ENCODE measurements at places on chromosomes 11 and 22. TPM values are rescaled to one million over a fixed set of nuclear protein-coding genes. Genes with fewer than 3 reads are reported as not detected.

- no peaks in the 10 kb centered on the region for H3K27me3 ChIP-seq
- H3K27ac ChIP-seq, result no peak within 1 kb of the TSS
- DNase-seq, result peak; percentile 88
- peak within 1 kb of the TSS; percentile 69 for H3K4me3 ChIP-seq
- no peaks in the 10 kb centered on the region for H3K36me3 ChIP-seq
- H3K4me1 ChIP-seq, result peaks cover 21% of the 10 kb centered on the region
Measured at GRCh38 chr11:64358907-64359711, at the start of gene RPS6KA4. Gene RPS6KA4 (plus strand): TSS chr11:64359162. CDS start chr11:64359236, 74 bp downstream.

GRCh38 chr11:10898003-10898762 lies 40.3 kb upstream of the ZBED5 start:
- no peaks in the 10 kb centered on the region for H3K36me3 ChIP-seq
- no peak overlapping the region for H3K27ac ChIP-seq
- no peak overlapping the region for H3K4me3 ChIP-seq
- H3K27me3 ChIP-seq, result no peaks in the 10 kb centered on the region
- no peaks in the 10 kb centered on the region for H3K4me1 ChIP-seq

The METTL15 gene
- 27.9 TPM for total RNA-seq

The FAM180B gene
- total RNA-seq, result not detected

DNA sequence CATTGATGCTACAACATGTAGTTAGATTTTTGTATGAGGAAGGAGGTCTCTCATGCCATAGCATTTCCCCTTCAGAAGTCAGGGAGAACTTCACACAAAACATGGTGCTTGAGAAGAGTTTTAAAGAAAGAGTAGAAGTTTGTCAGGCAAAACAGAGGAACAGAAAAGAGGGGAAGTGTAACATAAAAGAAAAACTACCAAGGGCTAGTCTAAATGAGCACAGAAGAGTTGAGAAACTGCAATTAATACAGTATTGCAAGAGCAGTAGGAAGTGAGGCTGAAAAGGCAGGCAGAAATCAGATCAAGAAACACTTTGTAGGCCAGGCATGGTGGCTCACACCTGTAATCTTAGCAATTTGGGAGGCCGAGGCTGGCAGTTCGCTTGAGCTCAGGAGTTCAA lies 61.0 kb downstream of the FAM168A start:
- no peak overlapping the region for H3K4me3 ChIP-seq
- no peaks in the 10 kb centered on the region for H3K36me3 ChIP-seq
- DNase-seq, result no peak
- no peaks in the 10 kb centered on the region for H3K27me3 ChIP-seq
- peak overlapping the region; percentile 41 for H3K27ac ChIP-seq

GRCh38 chr11:132864811-132865576 lies 667.3 kb downstream of the OPCML start:
- no peaks in the 10 kb centered on the region for H3K36me3 ChIP-seq
- peaks cover 14% of the 10 kb centered on the region for H3K4me1 ChIP-seq
- peak; percentile 68 for DNase-seq
- H3K27me3 ChIP-seq, result no peaks in the 10 kb centered on the region
- H3K4me3 ChIP-seq, result no peak overlapping the region
- H3K27ac ChIP-seq, result no peak overlapping the region

DNA sequence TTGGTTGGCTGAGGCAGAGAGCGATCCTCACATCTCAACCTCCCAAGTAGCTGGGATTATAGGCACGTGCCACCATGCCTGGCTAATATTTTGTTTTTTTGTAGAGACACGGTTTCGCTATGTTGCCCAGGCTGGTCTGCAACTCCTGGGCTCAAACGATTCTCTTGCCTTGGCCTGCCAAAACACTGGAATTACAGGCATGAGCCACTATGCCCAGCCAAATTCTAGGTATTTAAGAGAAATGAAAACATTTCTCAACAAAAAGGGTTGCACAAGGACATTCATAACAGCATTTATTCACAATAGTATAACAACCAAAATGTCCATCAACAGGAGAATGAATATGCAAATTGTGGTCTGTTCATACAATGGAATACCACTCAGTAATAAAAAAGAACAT lies 31.7 kb upstream of the RBX1 start:
- H3K4me1 ChIP-seq, result no peaks in the 10 kb centered on the region
- no peak overlapping the region for H3K4me3 ChIP-seq
- H3K27me3 ChIP-seq, result no peaks in the 10 kb centered on the region

DNA sequence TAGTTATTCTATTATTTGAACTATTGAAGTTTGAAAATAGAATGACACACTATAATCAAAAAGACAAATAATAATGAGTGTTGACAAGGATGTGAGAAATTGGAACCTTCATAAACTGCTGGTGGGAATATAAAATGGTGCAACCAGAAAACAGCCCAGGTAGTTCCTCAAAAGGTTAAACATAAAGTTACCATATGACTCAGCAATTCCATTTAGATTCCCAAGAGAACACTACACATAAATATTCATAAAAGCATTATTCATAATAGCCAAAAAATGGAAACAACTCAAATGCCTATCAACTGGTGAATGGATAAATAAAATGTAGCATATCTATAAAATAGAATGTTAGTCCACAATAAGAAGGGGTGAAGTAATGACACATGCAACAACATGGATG lies 21.7 kb downstream of the CCDC73 start:
- no peak for DNase-seq
- no peaks in the 10 kb centered on the region for H3K27me3 ChIP-seq
- no peak overlapping the region for H3K27ac ChIP-seq
- no peak overlapping the region for H3K4me3 ChIP-seq
- H3K36me3 ChIP-seq, result no peaks in the 10 kb centered on the region

DNA sequence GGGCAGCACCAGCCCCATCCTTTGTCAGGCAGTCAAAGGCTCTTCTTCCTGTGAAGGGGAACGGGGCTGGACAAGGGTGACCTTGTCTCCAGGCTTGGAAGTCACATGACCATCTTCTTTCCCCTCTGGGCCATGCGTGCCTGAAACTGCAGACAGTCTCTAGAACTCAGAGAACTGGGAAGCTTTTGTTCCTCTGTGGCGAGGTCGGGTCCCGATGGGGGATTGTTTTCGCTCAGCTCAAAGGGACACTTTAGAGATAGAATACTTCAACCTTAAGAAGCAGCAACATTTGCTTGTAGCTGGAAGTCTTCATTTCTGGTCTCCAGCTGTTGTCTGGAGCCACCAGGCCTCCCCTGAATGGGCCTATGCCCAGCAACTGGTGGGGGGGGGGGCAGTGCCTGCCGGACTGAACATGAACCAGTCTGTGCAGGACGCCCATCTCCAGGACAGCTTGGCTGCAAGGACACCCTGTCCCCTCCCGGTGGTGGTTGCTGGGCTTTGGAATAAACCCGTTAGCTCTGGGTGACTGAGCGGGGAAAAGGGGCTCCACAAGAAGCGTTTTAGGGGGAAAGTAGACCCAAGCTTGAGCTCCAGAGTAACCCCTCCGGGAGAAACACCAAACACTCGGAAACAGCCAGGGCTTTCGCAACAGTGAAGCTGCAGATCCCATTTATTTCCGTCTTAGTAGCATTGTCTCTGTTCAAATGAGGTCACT lies 55.7 kb upstream of the EMID1 start:
- no peaks in the 10 kb centered on the region for H3K36me3 ChIP-seq
- H3K27me3 ChIP-seq, result peaks cover 4% of the 10 kb centered on the region
- DNase-seq, result peak; percentile 52
- peaks cover 63% of the 10 kb centered on the region for H3K4me1 ChIP-seq
- H3K4me3 ChIP-seq, result no peak overlapping the region

- no peak overlapping the region for H3K4me3 ChIP-seq
- H3K4me1 ChIP-seq, result peaks cover 52% of the 10 kb centered on the region
- H3K36me3 ChIP-seq, result no peaks in the 10 kb centered on the region
- H3K27ac ChIP-seq, result no peak overlapping the region
- DNase-seq, result no peak
- H3K27me3 ChIP-seq, result no peaks in the 10 kb centered on the region
Measured at GRCh38 chr11:126588630-126589491, 233.4 kb downstream of the ST3GAL4 start.

The NEFH gene
- total RNA-seq, result 0.31 TPM

The SCGB1A1 gene
- total RNA-seq, result not detected

The MS4A3 gene
- total RNA-seq, result not detected

DNA sequence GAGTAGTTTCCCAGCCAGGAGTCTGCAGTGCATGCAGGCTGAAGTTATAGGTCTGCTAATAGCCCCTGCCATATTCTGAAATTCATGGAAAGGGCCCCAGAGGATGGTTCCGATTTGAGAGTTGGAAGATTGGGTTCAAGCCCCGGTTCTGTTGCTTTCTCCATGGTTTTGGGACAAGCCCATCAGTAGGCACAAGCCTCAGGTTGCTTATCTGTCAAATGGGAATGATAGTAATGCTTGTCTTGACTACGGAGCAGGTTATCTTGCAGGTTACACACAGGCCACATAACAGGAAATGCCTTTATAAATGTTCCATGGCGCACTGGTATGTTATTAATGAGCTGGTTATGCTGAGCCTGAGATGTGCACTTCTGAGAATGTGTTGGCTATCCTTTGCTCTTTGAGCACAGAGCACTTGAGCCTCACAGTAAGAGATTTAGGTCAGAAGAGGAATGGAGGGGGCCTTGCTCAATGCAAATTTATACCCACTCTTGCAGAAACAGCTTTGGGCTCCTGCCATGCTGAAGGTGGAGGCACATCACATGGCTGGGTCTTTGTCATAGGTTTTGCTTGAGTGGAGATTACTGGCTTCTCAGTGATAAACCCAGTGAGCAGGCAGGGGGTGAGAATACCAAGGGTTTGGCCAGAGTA lies 47.1 kb downstream of the ZNRF3 start:
- no peaks in the 10 kb centered on the region for H3K36me3 ChIP-seq
- H3K27ac ChIP-seq, result no peak overlapping the region
- DNase-seq, result peak; percentile 30
- no peak overlapping the region for H3K4me3 ChIP-seq
- peaks cover 56% of the 10 kb centered on the region for H3K4me1 ChIP-seq

The TMPRSS4 gene
- total RNA-seq, result not detected

GRCh38 chr22:46491946-46492345 lies 45.5 kb downstream of the CELSR1 start:
- no peaks in the 10 kb centered on the region for H3K36me3 ChIP-seq
- H3K27me3 ChIP-seq, result no peaks in the 10 kb centered on the region
- no peak overlapping the region for H3K4me3 ChIP-seq
- peaks cover 5% of the 10 kb centered on the region for H3K4me1 ChIP-seq
- H3K27ac ChIP-seq, result no peak overlapping the region

GRCh38 chr11:8665222-8665621 lies 17.2 kb downstream of the TRIM66 start:
- H3K4me3 ChIP-seq, result no peak overlapping the region
- H3K36me3 ChIP-seq, result no peaks in the 10 kb centered on the region
- H3K4me1 ChIP-seq, result peaks cover 21% of the 10 kb centered on the region
- DNase-seq, result no peak
- no peaks in the 10 kb centered on the region for H3K27me3 ChIP-seq
- no peak overlapping the region for H3K27ac ChIP-seq

GRCh38 chr22:48423481-48423911 lies 1404.2 kb downstream of the BRD1 start:
- DNase-seq, result no peak
- H3K27ac ChIP-seq, result no peak overlapping the region
- H3K36me3 ChIP-seq, result no peaks in the 10 kb centered on the region
- H3K27me3 ChIP-seq, result no peaks in the 10 kb centered on the region
- H3K4me1 ChIP-seq, result peaks cover 9% of the 10 kb centered on the region

GRCh38 chr11:74937696-74938475 lies 11.0 kb downstream of the XRRA1 start:
- no peaks in the 10 kb centered on the region for H3K4me1 ChIP-seq
- no peaks in the 10 kb centered on the region for H3K27me3 ChIP-seq
- no peak for DNase-seq

The BRSK2 gene
- total RNA-seq, result 8.2 TPM

DNA sequence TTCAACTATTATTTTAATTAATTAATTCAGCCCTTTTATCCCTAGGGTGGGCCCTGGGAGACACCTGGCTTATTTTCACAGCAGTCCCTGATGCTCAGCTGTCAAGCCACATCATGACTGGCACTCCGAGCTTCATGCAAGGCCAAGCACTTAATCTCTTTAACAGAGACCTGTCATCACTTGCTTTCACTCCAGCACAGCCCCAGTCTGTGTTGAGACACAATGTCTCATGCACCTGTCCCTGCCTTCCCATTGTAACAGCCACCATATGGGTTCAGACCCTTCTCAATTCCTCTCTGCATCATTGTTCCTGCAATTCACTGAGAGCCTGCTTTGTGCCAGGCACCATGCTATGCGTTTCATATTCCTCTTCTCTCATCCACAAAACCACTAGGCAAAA lies 222.2 kb upstream of the TENM4 start:
- no peaks in the 10 kb centered on the region for H3K27me3 ChIP-seq
- H3K4me1 ChIP-seq, result peaks cover 15% of the 10 kb centered on the region
- peak; percentile 37 for DNase-seq
- H3K4me3 ChIP-seq, result no peak overlapping the region
- no peaks in the 10 kb centered on the region for H3K36me3 ChIP-seq

GRCh38 chr11:116224154-116224888 lies 548.5 kb downstream of the BUD13 start:
- H3K4me1 ChIP-seq, result no peaks in the 10 kb centered on the region
- no peaks in the 10 kb centered on the region for H3K27me3 ChIP-seq
- DNase-seq, result peak; percentile 63
- H3K27ac ChIP-seq, result no peak overlapping the region
- no peaks in the 10 kb centered on the region for H3K36me3 ChIP-seq
- H3K4me3 ChIP-seq, result no peak overlapping the region

DNA sequence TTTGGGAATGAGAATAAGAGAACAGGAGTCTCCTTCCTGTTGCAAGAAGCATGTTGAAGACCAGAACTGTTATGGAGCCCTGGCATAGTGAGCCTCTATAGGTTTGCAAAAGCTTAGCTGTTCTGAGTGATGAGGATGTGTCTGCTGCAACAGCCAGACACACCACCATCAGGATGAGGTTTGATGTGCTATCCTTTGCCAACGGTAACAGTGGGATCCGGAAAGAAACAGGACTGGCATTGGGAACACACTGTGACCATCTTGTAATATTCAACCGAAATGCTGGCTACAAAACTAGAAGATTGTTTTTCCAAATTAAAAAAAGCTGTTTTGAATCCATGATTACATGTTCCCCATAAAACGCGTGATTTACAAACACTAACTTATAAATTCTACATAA lies 117.0 kb downstream of the ME3 start:
- no peaks in the 10 kb centered on the region for H3K4me1 ChIP-seq
- H3K27me3 ChIP-seq, result no peaks in the 10 kb centered on the region
- no peaks in the 10 kb centered on the region for H3K36me3 ChIP-seq
- no peak overlapping the region for H3K4me3 ChIP-seq
- DNase-seq, result no peak

- peaks cover 24% of the 10 kb centered on the region for H3K4me1 ChIP-seq
- no peak for DNase-seq
- H3K27ac ChIP-seq, result no peak overlapping the region
- no peaks in the 10 kb centered on the region for H3K27me3 ChIP-seq
- H3K36me3 ChIP-seq, result peaks cover 9% of the 10 kb centered on the region
- peak overlapping the region; percentile 66 for H3K4me3 ChIP-seq
Measured at GRCh38 chr22:35400501-35400790, 506 bp downstream of the MCM5 start.

Measured in neural progenitor cell (in vitro differentiated cells).